ENCODE measurements at places on chromosomes 3 and 15. TPM values are rescaled to one million over a fixed set of nuclear protein-coding genes. Genes with fewer than 3 reads are reported as not detected.

DNA sequence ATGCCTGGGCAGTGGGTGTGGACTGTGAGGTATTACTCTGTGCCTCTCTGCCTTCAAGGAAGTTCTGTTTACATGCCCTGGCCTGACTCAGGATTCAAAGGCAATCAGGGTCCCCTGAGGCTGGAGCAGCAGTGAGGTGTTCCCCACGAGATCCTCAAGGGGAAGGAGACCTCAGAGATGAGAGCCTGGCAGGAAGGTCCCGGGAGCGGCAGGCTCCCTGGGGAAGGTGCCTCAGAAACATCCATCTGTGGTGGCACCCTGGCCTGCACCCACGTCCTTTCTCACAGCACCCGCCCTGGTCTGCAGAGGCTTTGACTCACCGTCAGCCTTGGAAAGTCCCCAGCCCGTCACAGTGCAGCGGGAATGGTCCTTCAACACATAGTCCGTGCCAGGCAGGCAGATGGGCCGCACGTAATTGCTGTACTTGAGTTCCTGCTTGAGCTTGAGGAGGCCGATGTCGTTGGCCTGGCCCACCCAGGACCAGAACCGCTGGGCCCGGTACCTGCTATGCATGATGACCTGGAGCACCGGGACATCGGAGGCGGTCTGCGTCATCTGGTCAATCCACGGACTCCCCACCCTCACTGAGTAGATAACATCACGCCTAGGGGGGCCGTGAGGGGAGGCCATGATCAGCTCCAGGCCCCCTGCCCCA, 3.6 kb downstream of the PRSS50 start:
- no peak for DNase-seq

- DNase-seq, result no peak
Observed at GRCh38 chr3:50347187-50347813, 1.8 kb upstream of the ZMYND10 start.

The DRD3 gene
- polyA plus RNA-seq, result not detected

DNA sequence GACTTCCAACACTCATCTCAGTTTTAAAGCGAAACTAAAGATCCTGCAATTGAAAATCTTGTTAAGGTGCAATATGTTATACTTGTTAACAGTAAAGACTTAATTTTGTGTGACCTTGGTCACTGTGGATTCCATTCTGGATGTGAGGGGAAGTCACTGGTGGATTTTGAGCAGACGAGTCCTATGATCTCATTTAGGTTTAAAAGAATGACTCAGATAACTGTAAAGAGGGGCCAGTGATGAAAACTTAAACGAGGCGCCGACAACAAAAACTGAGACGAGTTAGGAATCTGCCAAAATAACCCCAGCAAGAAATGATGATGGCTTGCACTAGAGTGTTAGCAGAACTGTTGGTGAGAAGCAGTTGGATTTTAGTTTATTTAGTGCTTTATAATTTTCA, 56.5 kb downstream of the LRRC28 start:
- DNase-seq, result no peak

- DNase-seq, result no peak
Observed at GRCh38 chr3:117903226-117903625, 1131.4 kb downstream of the IGSF11 start.

The CHST13 gene
- not detected for polyA plus RNA-seq
